ENCODE measurements at places on chromosomes 13 and 19.

- peak; percentile 74 for DNase-seq
These were observed 1.1 kb downstream of the UBXN6 start for GRCh38 chr19:4456476-4456842.

GRCh38 chr13:107977071-107977574, 238.2 kb downstream of the LIG4 start:
- DNase-seq: no peak

- peak; percentile 41 for DNase-seq
These were observed 87.5 kb upstream of the CSNK1A1L start for GRCh38 chr13:37192956-37193355.

GRCh38 chr13:76697288-76697687, 188.9 kb downstream of the KCTD12 start:
- no peak for DNase-seq

- no peak for DNase-seq
These were observed 6.6 kb upstream of the C1QTNF9B start for GRCh38 chr13:23903906-23904280.

GRCh38 chr19:279231-279630, 12.0 kb downstream of the PLPP2 start:
- DNase-seq: no peak

DNA sequence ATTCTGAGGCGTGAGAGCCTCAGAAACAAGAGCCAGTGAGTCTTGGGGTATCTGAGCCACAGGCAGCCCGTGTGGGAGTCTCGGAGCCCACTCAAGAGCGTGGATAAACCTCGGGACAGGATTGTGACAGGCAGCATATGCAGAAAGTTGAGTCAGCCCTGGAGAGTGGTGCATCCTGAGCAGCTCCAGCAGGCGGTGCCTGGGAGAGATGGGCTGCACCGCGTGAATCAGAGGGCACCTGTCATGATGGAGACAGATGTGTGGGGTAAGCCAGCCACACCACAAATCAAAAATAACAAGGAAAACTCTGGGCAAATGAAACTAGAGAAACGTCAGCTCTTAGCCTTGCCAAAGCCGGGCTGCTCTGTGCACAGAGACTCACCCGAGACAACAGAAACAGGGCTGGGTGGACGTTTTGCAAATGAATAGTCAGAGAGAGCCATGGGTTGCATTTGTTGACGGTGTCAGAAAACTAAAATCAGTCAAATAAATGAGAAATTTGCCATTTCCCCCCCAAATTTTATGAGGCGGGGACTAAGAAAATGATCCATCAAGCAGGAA, 30.0 kb upstream of the POP4 start:
- DNase-seq: peak; percentile 5

DNA sequence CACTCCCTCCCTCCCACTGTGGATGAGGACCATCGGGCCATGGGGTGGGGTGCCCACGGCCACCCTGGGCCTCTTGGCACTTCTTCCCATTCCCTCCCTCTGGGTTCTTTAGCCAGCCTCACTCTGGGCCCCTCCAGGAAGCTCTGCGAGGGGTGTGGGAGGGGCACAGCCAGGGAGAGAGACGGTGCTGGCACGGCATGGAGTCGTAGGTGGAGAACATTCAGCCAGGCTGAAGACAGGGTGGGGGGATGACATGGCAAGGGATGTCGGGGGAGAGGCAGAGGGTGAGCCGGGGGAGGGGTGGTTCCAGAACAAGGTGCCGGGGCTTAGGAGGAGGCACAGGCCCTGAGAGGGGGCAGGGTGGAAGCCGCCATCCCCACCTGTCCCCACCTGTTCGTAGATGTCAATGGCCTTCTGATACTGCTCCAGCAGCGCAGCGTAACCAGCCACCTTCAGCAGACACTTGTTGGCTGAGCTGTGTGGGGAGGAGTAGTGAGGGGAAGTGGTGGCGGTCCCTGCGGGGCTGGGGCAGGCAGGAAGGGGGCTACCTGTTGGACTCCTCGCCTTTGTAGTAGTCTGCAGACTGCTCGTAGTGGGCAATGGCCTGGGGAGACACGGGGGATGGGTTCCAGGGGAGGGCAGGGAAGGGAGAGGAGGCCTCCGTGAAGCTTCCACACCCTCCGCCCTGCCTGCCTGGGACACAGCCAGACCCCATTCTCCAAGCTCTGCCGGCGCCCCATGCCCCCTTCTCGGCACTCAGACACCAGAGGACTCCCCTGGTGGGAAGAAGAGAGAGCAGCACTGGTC, 8.8 kb upstream of the KPTN start:
- no peak for DNase-seq

- DNase-seq: no peak
These were observed 21.7 kb downstream of the SIPA1L3 start for GRCh38 chr19:37928527-37929286.

DNA sequence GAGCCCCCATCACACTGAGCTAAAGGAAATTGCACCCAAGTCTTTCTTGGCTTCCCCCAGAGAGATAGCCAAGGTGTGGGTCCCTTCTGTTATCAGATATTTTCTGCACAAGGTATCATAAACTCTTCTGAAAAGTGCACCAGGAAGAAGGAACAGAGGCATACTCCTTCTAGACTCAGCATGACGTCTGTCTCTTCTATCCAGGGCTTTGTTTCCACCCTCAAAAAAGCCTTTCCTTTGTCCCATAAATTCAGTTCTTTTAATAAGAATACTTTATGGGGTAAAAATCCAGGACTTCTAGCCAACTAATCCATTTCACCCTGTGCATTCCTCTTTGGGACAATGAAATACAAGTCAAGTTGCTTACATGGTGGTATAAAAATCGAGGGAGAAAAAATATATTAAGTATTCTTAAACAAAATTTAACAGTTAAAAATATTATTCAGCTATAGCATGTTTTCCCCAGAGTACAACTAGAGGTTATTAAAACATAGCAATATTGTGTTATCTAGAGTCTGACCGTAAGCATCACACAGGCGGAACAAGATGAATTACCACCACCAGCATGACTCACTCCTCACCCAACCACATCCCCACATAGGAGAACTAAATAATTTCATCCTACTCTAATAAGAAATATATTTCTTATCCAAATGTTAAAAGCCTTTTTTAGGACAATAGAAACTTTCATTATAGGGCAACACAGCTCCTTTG, 79.9 kb upstream of the GPC6 start:
- DNase-seq: peak; percentile 17

- DNase-seq: no peak
These were observed 776.4 kb upstream of the ATXN8OS start for GRCh38 chr13:69331245-69331644.

DNA sequence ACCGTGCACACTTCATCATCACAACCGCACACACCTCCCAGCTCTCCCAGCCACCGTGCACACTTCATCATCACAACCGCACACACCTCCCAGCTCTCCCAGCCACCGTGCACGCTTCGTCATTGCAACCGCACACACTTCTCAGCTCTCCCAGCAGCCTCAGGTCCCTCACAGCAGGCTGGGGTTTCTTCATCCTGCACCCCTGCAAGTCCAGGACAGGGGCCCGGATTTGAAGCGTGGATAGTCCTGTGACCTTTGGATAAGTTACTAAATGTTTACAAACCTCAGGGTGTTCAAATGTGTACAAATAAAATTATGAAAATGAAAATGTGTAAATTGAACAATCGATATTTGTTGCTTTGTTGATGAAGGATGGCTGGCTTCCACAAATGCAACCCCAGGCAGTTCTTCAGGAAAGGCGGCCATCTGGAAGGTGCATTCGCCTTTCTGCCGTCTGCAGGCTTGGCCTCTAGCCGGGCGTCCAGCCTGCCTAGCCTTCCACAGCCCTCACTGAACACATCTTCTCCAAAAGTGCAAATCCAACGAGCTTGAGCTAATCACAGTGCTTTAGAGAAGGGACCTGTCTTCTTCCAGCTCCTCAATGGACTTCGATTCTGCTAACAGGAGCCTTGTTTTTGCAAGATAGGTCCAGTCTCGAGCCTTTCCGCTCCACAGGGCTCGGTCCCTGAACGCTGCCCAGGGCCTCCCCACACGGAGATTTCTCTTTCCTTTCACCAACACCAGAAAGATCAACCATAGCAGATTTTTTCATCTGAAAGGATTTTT, 74.2 kb downstream of the SPACA7 start:
- no peak for DNase-seq

GRCh38 chr19:18894254-18895037, 1.5 kb downstream of the CERS1 start:
- no peak for DNase-seq

DNA sequence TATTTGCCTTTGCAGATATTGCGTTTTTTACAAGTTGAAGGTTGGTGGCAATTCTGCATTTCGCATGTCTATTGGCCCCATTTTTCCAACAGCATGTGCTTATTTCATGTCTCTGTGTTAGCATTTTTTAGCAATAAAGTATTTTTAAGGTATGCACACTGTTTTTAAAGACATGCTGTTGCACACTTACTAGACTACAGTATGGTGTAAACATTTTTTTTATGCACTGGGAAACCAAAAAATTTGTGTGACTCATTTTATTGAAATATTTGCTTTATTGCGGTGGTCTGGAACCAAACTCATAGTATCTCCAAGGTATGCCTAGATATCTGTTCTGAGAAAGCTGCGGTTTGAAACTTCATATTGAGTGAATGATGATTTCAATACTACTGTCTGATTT, 55.4 kb upstream of the RNF113B start:
- DNase-seq: peak; percentile 61

GRCh38 chr13:27627380-27627779, 5.7 kb downstream of the POLR1D start:
- DNase-seq: no peak

DNA sequence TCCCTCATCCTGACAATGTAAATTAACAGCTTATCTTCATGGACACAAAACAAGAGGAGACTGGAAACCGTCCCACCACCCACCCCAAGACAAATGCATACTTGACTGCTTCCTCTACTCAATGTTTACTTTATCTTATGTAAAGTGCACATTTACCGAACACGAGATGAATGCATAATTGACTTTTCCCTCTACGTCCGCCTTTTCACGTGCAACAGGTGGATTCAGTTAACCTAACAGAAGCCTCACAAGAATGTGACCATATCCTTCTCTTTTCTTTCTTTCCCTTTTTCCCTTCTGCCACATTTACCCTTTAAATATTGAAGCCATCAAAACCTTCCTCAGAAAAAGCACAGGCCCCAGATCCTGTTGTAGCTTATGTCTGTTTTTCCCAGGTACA, 468.0 kb downstream of the UQCRFS1 start:
- DNase-seq: no peak

GRCh38 chr19:2494447-2495129, 18.7 kb downstream of the GADD45B start:
- peak; percentile 83 for DNase-seq

DNA sequence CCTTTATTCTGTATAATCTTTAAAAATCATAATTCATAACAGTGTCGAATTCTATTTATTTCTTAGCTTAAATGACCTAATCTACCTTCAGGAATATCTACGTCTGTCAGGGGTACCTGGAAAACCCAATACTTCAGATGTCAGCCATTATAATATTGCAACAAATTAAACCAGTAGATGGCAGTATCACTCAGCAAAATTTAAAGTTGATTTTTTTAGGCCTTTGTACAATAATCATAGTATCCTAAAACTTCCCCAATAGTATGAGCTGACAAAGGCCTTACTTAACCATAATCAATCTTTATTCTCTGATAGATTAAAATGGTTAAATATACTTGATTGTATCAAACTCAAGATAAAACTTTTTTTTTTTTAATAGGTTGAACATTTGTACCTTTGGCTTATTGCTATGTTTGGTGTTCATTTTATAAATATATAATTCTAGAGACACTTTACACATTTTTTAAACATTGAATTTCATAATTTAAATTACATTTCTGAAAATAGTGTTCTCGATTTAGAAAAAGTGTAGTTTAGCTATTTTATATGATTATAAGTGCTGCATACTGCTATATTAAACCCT, 830.2 kb upstream of the SPRY2 start:
- peak; percentile 2 for DNase-seq

GRCh38 chr13:111388851-111389500, 68.5 kb downstream of the TEX29 start:
- DNase-seq: no peak

- no peak for DNase-seq
These were observed 1.8 kb downstream of the DBP start for GRCh38 chr19:48635263-48635965.

- DNase-seq: no peak
These were observed 3.2 kb downstream of the ZNF554 start for GRCh38 chr19:2822846-2823245.

DNA sequence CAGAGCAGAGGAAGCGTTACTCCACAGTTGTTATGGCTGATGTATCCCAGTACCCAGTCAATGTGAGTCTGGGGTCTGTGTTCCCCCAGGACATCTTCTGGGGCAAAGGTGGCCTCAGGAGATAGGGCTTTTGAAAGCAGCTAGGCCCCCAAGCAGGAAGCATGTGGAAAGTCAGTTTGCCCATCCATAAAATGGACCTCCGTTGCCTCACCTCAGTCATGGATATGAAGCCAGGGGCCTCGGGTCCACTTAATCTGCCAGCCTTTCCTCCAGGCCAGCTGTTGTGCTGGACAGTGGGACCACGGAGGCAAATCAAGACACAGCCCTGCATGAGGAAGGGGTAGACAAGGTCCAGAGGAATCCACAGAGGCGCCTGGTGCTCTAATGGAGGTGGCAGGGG, 3.3 kb downstream of the EPS8L1 start:
- DNase-seq: no peak

- DNase-seq: no peak
These were observed 65.1 kb upstream of the NPAS1 start for GRCh38 chr19:46954502-46954992.

DNA sequence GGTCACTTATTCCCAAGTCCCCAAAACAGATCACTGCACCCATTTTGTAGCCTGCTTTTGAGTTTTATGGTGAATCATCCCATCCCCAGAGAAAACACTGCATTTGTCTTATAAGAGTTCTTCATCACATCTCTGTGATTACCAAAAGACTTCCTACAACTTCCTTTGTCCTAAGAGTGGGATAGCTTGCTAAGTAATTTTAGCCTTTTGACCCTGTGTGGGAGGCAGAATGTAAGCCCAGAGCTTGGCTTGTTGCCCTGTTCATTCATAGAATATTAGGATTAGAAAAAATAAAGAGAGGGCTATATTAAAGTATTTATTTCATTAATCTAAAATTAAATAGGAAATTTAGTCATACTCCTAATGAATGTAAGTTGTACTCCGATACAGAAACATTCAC, 213.3 kb downstream of the MZT1 start:
- DNase-seq: no peak

- DNase-seq: no peak
These were observed 7.6 kb downstream of the KLHL26 start for GRCh38 chr19:18644196-18645034.

DNA sequence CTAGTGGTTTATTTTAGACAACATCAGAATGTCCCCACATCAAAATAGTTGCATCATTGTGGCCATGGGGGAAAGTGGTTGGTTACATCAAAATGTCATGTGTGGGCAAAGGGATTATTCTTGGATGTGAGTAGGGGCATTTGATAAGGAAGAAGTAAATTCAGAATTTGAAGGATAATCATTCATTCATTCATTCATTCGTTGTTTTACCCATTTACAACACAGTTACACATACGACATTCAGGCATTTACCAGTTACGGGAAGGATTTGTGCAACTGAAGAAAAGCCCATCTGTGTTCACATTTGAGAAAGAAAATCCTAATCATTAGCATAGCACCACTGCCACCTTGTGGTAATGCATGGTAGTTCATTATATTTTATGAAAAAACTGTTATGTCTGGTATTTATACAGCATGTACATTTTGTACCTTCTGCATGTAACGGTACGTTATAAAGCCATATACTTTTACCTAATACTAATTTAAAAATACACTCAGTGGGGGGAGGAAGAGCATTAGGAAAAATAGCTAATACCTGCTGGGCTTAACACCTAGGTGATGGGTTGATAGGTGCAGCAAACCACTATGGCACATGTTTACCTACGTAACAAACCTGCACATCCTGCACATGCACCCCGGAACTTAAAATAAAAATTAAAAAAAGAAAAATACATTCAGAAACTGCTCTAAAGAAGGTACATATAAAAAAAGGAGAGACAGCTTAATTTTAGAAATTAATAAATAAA, 62.1 kb downstream of the DGKH start:
- DNase-seq: peak; percentile 83
